GM04503 (cell line): ENCODE measurements at places on chromosomes 2 and 18.

- peak; percentile 66 for DNase-seq
These were observed 36.5 kb upstream of the CYTIP start for GRCh38 chr2:157480182-157480961.

DNA sequence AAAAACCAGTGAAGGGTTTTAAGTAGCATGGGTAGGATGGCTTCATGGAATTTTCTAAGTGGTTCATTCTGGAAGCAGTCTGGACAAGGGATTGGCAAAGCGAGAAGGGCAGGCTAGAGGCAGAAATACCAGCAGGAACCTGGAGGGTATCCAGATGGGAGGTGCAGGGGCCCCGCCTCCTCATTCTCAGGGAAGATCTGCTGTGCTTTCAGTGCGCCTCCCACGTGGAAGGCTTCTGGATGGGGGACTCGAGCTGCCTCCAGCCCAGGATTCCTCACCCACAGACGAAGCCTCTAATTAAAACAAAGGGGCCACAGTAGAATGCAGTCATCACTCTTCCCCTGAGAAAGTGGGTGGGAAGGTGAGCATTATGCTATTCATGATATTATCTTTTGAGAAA is 79.8 kb downstream of the VSNL1 start:
- no peak for DNase-seq

DNA sequence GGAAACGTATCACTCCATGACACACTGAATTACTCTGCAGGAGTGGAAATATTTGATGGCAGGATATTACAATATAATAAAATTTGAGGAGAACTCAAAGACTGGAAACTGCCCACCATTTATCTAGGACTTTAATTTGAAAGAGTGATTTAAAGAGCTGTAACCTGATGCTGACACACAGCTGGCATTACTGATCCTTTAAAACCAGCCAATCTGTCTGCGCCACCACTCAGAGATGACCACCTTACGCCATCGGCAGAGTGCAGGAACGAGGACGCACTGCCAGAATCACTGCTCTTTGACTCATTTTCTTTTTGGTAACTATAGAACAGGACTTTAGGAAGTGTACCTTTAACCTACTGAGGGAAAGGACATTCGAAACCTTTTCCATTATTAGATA is 114.1 kb downstream of the EPB41L3 start:
- no peak for DNase-seq

DNA sequence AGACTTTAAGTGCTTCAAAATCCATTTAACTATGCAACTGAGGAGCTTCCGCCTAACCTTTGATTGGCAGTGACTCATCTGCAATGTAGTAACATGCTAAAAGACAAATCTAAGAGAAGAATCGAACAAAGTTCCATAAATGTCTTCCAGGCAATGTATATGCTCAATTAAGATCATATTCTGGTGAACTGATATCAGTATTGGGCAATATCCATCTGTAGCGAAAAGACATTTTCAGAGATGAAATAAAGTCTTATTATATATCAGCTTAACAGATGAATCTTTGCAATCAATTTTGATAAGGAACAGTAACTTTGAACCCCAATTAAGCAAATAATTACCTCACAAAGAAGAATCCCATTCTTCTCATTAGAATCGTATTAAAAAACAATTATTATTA is 11.6 kb downstream of the ZC3H8 start:
- no peak for DNase-seq

- no peak for DNase-seq
These were observed 53.8 kb downstream of the NEDD4L start for GRCh38 chr18:58097907-58098166.

DNA sequence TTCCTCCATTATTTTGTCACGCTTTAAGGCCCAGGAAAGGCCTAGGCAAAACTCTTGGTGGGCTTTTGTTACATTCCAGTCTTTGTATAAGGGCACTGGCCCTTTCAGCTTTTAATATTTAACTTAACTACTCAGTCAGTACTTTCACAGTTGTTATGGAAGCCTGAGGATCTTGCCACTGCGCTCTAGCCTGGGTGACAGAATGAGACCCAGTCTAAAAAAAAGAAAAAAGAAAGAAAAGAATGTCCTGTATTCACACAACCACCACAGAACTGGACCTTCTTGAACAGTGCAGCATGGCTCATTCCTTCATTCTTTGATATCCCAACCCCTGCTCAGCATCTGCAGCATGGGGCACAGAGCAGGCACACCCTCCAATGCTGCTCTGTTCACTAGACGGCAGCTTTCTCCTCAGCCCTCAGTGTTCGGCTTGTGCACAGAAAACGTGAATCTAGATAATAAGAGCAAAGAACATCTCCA is 93.4 kb upstream of the MSH2 start:
- DNase-seq: no peak

DNA sequence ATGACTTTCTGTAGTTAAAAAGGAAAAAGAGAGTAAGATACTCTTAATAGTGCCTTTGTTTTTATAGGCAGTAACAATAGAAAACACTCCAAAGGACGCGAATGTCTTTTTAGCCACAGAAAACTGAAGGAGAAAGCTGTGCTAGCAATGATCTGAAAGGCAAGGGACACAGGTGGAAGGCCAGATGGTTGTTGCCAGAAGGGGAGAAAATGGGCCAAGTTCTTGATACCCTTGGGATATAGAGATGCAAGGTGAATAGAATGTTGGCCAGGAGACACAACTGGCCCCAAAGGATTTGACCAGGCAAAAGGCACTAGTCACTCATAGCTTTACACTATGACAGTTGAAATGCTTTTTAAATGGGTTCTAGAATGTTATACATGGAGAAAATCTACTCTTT is 180.0 kb downstream of the NRXN1 start:
- no peak for DNase-seq

DNA sequence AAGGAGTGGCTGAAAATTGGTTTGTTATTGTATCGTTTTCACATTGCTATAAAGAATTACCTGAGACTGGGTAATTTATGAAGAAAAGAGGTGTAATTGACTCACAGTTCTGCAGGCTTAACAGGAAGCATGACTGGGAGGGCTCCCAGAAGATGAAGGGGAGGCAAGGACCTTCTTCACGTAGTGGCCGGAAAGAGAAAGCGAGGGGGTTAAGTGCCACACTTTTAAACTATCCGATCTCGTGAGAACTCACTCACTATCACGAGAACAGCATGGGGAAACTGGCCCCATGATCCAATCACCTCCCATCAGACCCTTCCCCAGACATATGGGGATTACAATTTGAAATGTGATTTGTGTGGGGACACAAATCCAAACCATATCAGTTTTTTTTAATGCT is 81.6 kb downstream of the FBXO15 start:
- DNase-seq: no peak

- DNase-seq: no peak
These were observed 11.4 kb downstream of the IL1F10 start for GRCh38 chr2:113079131-113079530.
